ENCODE measurements at places on chromosomes 11 and 22.

DNA sequence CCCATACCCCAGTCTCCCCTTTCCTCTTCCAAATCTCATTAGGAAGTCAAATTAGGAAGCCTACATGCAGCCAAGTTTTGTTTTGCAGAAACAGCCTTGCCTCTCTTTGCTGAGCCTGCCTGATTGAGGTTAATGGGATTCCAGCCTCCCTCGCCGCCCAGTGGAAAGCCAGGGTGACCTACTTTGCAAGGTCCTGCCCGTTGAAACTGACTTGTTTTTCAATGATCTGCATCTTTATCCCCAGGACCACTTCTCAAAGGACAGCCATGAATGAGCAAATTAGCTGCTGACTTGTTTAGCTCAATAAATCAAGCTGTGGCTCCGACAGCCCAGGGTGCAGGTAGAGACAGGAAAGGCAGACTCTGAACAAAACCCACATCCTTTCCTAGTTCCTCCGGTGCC is 110.4 kb downstream of the RRAS2 start:
- DNase-seq, result no peak

DNA sequence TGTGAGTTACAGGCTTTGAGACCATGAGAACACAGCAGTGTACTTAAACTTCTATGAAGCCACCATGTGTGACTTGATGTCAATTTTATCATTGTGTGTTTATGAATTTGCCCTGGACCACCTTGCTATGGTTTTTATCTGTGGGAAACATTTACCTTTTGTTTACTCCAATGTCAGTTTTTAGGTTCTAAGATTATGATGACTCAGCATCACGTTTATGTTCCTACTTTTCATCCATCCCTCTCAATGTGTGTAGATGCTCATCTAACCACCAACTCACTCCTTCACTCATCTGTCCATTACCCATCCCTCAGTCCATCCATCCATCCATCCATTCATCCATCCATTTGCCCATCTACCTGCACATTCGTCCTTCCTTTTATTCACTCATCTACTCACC is 338.8 kb downstream of the MIAT start:
- DNase-seq, result no peak

DNA sequence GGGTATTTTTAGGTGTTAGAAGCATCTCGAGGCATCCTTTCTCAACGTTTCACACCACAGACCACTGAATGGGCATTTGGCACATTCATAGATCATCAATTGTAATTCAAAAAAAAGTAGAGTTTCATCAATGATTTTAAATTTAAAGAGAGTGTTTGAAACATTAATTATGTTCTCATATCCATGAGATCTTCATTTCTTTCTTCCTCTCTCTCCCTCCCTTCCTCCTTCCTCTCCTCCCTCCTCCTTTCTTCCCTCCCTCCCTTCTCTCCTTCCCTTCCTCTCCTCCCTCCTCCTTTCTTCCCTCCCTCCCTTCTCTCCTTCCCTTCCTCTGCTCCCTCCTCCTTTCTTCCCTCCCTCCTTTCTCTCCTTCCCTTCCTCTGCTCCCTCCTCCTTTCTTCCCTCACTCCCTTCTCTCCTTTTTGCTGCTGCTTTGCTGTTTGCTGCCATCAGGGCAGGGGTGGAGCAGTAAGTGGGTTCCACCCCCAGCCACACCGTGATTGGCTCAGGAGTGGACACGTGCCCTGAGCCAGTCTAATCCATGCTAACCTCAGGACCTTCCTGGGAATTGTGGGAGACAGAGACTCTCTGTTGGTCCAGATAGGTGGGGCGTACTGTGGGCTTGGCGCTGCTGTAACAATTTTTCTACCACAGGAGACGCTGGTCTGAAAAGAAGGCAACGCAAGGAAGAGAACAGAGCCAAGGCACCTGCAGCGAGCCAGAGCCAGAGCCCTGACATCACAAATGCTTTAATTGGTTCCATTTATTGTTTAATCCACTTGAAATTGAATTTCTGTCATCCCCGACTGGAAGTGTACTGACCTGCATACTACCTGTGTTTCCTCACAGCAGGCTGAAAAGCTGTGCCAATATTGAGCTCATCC is 33.7 kb upstream of the APOBEC3A start:
- no peak for DNase-seq

DNA sequence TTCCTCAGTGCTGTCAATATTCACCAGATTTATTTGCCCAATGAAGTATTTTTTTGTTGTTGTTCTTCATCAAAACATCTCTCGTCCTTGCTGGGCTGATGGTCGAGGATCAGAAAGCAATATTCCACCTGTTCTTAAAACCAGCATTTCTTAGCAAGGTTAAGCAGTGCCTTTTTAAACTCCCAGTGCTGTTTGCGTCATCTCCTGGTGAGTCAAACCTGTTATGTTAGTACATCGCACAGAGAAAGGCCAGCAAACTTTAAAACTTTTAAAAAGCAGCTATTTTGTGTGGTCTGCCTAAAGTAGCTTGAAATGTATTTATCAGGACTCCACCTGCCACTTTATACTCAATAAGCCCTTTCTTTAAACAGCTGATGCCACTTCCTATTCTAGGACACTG is 802.0 kb downstream of the KCNA4 start:
- DNase-seq, result no peak

DNA sequence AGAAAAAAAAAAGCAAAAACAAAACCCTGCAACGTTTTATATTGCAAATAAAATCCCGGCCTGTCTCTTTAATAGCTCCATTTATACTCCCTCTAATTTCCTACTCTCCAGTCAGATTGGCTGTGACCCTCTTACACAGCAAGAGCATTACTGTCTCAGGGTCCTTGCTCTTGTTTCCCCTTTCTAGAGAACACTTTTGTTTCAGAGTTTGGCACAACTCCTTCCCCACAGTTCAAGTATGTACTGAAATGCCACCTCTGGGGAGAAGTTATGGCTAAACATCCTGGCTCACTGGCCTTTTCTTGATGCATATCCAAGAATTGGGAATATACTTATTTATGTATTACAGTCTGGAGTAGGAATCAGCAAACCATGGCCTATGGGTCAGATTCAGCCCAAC is 2.6 kb downstream of the CASP12 start:
- DNase-seq, result no peak

DNA sequence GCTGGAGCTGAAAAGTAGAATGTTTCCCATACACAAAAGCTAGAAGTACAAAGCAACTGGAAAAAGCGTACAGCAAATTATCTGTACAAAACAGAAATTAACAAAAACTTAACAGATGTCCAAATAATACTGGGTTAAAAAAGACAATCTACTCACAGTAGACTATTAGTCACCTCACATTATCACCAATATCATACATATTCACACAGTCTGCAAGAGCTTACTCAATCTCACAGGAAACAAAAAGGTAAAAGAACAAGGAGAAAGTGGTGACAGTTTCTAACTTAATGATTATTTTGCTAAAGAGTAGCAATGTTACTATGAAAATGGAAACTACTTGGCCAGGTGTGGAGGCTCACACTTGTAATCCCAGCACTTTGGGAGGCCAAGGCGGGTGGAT is 11.9 kb downstream of the CELF1 start:
- no peak for DNase-seq

- no peak for DNase-seq
Observed at GRCh38 chr22:29032014-29032475, 29.6 kb downstream of the C22orf31 start.

GRCh38 chr11:61727401-61727811 is 25.0 kb upstream of the MYRF start:
- DNase-seq, result no peak

GRCh38 chr11:67276781-67277230 is 10.5 kb downstream of the GRK2 start:
- DNase-seq, result peak; percentile 40

DNA sequence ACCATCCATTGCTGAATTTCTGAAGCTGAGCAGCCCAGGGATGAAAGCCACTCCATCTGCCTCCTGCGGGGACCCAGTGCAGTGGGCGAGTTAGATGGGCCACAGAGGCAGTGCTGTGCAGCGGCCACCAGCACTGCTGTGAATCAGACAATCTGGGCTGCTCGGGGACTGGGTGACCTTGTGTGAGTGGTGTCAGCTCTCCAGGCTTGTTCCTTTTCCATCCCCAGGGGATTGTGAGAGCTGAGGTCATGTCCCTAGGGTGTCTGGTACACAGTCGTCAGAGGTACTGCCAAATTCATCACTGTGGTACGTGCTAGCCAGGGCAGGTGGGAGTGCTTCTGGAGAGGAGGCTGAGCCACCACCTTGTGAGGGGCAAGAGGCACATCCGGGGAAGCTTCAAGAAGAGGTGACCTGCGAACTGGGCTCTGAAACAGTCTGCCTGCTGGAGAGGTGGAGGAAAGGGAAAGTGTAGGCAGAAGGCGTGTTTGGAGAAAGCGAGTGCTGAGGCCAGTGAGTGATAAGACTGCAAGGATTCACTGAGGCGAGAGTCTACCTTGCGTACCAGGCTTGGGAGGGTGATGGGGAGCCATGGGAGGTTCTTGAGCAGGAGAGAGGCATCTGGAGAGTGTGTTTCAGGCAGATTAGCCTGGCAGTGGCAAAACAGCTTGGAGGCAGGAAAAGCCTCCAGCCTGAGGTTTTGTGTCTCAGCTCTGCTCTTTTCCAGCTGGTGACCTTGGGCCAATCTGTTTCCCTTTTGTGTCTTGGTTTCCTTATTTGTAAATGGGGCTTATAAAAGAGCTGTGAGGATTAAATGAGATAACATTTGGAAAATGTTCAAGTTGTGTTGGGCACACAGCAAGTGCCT is 22.7 kb downstream of the CACNA1I start:
- no peak for DNase-seq

GRCh38 chr11:111911563-111912401 is at the start of gene CRYAB:
Gene CRYAB (minus strand): TSS chr11:111911770. CDS start chr11:111911724, 46 bp downstream.
- no peak for DNase-seq

DNA sequence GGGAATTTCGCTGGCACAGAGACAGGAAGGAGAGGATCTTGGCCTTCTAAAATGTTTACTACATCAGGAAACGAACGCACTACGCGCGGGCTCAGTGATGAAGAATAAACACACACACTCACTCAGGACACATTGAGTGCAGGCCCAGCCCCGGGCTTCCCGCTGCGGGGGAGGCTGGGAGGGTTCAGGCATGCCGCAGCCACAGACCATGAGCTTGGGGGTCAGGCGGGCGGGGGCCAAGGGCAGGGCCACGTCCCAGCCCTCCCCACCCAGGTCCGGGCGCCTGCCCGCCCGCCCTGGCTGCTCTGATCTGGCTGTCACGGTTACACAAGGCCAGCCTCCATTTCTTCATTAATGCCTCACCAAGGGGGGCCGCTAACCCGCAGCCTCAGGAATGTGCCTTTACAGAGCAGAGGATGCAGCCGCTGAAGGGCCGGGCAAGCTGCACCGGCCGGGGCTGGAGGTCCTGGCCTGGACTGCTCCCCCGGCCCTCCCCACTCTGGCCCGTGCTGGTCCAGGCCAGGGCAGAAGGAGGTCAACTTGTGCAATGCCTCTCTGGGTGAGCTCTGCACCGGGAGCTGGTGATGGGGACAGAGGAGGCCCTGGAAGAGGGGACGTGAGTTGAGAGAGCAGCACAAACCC is 41.7 kb downstream of the IGF2 start:
- no peak for DNase-seq

DNA sequence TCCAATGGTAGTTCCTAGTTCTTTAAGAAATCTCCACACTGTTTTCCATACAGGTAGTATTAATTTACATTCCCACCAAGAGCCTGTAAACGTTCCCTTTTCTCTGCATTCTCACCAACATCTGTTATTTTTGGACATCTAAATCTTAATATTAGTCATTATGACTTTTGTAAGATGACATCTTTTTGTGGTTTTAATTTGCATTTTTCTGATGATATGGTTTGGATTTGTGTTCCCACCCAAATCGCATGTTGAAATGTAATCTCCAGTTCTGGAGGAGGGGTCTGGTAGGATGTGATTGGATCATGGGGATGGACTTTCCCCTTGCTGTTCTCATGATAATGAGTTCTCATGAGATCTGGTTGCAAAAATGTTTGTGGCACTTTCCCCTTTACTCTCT is 89.0 kb downstream of the MUC15 start:
- no peak for DNase-seq

GRCh38 chr11:115578275-115578674 is 74.1 kb upstream of the CADM1 start:
- no peak for DNase-seq

GRCh38 chr22:33144721-33145120 is 86.5 kb upstream of the SYN3 start:
- DNase-seq, result no peak

DNA sequence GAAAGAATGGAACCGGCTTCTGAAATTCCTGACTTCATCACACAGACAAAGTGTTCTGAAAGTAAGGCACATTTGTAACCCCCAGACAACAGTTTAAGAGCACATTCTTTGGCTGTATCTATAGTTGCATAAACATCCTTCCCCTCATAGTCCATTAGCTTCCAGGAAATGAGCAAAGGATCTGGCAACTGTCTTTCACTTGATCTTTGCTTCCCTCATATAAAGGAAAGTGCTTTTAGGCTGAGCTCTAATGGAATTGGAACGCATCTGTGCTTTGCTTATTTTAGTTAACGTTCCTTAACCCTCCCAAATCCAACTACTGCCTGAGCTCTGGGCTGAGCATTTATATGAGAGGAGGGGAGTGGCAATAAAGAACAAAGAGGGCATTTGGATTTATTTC is 76.9 kb upstream of the API5 start:
- no peak for DNase-seq

- no peak for DNase-seq
Observed at GRCh38 chr11:10222399-10222798, 71.6 kb downstream of the SBF2 start.

DNA sequence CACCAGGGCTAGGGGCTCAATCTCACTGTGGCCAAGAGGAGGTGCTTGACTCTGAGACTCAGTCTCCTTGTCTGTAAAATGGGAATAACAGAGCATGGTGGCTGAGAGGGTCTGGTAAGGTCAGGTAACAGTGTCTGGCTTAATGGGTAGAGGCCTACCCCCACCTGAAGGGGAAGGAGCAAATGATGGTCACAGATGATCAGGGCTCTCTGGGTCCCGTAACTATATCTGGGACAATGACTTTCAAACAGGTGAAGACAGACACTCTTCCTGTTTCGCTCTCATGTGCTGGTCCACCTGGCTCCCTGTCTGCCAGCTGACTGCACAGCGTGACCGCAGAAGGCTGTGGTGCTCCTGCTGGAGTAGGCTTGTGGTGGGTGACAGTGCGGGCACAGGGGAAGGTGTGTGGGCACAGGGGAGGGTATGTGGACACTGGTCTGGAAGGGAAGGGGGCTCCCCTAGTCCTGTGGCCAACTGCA is 4.0 kb downstream of the A4GALT start:
- no peak for DNase-seq

GRCh38 chr11:110752890-110753289 is 40.7 kb upstream of the ARHGAP20 start:
- DNase-seq, result no peak
